ENCODE measurements at places on chromosomes 3 and 15.

GRCh38 chr15:86879250-86880229 lies 799.9 kb downstream of the AGBL1 start:
- DNase-seq = no peak

DNA sequence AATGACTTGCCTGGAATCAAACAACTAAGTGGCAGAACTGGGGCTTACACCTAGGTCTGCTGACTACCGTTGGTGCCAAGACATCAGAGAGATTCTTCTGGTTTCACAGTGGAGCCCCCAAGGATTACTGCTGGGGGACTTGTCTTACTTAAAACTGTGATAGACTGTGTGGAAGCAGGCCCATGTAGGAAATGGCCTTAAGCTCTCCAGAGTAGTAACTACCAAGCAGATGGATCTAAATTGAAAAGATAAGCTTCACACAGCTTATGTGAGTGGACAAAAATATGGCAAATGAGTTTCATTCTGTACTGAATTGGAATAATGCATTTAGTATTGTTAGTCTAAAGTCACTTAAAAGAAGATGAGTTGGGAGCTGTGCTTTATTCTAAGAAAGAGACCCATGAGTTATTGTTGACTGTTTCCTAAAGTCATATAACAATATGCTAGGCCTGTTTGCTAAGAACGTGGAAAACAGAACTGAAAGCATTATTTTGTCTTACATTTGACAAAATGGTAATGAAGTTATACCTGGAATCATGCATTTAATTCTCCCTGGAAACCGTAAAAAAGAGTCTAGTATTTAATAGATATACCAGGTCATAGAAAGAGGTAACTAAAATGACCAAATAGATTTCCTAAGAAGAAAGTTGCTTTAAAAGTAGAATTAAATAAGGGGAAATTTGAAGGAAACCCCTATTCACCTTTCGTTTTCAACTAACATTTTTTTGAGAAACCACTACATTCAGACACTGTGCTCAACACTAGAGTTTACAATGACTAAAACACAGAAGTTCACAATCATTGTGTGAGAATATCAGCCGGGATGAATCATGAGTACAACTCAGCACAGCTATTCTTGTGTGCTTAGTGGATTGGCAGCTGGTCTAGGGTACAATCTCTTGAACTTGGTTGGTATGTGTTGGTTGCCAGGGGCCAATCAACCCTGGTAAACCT lies 13.0 kb upstream of the MAPK6 start:
- DNase-seq = no peak

DNA sequence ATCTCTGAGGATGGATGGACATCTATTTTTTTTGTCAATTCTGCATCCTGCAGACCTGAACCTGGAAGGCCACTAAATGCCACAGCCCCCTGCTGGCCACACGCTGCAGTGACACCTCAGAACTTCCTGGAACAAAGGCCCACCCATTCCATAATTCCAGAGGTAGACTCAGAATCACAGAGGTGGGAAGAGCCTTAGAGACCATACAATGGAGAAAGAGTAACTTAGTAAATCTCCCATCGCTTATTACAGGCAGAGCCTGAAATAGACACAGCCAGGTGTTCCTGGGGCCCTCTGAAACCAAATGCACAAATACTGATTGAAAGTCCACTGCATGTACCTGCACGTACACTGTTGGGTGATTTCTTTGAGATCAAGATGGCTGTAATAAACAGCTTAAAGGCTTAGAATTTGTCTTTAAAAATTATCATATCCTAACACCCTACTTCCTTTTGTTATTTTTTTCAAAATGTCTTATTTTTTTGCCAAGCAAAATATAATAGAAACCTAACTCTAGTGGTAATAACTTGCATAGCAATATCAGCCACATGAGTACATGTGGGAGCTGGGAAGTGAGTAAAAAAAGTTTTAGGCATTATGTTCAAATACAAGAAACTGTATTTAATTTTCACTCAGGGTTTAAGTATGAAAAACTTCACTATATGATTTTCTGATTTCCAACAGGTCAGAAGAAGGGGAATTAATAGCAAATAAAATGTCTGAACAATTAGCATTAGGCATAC lies 62.7 kb downstream of the EOMES start:
- no peak for DNase-seq

DNA sequence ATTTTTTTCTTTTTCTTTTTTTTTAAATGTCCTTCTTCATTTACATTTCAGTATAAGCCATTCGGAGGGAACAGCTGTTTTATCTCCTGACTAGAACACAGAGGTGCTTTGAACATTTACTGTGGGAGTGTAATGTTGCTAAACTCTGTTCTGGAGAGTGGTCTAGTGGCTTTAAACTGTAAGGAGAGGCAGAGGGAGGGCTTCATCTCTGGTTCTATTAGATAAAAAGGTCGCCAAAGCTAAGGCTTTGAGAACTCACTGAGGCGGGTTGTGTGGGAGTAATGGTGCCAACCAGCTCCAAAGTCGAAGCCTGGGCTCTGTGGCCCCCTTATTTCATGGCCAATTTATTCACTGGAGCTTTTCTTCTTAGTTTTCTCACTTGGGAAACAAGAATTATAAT lies 133.2 kb downstream of the ANXA2 start:
- no peak for DNase-seq

DNA sequence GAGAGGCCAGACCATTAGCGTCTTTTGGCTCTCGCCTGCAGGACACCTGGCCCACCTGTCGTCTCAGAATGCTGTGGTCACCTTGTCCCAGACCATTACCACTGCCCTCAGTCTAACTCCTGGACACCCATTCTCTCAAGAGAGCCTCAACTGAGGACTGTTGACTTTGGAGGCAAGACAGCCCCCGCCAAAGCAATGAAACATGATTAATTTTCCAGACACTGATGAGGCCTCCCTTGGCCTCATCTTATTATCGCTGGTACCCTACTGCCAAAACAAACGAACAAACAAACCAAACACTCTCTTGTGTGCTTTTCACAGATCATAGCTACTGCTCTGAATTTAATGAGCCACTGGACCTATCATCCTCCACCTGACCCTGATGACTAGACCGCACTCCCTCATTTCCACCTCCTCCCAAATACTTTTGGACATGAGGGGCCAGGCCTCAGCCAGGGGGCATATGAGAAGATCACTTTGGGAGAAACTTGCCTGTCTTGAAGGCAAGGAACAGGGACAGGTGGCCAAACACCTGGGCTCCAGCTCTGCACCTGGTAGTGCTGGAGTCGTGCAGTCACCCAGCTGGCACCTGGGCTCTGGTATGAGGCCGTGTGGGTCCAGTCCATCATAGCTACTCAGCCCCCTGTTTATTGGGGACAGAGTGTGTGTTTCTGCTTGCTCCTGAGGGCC lies 27.6 kb downstream of the ALS2CL start:
- DNase-seq = no peak

- DNase-seq = no peak
Observed at GRCh38 chr15:52559575-52559974, 9.3 kb downstream of the ARPP19 start.

DNA sequence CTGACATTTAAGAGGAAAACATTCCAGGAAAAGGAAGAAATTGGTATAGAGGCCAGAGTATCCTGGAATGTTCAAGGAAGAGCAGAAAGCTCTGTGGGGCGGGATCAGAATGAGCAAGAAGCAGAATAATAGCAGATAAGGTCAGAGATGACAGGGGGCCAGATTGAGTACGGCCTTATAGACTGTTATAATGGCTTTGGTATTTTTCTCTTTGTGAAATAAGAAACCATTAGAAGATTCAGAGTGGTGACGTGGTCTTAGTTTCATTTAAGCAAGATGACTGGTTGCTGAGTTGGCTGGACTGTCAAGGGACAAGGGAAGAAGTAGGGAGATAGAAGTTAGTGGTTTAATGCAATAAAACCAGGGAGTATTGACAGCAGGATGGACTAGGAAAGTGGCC lies 218.3 kb upstream of the SOX2 start:
- DNase-seq = no peak

- no peak for DNase-seq
Observed at GRCh38 chr3:38650248-38650951, 913 bp upstream of the SCN5A start.

DNA sequence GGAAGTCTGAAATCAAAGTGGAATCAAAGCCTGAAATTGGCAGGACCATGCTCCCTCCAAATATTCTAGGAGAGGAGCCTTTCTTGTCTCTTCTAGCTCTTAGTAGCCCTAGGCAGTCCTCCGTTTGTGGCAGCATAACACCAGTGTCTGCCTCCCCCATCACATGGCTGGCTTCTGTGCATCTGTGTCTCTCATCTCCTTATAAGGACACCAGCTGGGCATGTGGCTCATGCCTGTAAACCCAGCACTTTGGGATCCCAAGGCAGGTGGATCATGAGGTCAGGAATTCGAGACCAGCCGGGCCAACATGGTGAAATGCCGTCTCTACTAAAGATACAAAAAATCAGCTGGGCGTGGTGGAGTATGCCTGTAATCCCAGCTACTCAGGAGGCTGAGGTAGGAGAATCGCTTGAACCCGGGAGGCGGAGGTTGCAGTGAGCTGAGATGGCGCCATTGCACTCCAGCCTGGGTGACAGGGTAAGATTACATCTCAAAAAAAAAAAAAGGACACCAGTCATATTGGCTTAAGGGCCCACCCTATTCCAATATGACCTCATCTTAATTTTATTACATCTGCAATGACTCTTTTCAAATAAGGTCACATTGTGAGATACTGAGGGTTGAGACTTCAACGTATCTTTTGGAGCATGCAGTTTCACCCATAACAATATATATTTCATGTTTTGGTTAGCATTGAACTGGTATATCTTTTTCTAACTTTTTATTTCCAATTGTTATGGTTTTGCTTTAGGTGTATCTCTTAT lies 148.0 kb upstream of the TPM1 start:
- DNase-seq = no peak

GRCh38 chr3:153957421-153957820 lies 163.8 kb upstream of the ARHGEF26 start:
- DNase-seq = no peak

DNA sequence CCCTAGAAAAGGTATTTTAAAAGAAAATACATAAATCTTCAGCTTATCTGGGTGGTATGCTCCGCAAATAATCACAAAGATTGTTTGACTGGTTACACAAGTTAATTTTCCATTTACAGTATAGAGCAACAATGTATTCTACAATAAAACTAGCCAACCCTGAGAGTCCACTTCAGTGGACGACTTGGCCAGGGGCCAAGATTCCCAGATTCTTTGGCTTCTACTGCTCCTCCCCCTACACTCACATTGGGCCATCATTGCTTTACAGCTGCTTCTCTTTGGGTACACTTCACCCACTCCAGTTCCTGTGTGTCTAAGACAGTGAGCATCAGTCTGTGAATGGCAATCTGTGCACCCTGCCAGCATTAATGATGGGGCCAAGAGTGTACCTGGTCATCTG lies 17.2 kb upstream of the PRICKLE2 start:
- DNase-seq = no peak

DNA sequence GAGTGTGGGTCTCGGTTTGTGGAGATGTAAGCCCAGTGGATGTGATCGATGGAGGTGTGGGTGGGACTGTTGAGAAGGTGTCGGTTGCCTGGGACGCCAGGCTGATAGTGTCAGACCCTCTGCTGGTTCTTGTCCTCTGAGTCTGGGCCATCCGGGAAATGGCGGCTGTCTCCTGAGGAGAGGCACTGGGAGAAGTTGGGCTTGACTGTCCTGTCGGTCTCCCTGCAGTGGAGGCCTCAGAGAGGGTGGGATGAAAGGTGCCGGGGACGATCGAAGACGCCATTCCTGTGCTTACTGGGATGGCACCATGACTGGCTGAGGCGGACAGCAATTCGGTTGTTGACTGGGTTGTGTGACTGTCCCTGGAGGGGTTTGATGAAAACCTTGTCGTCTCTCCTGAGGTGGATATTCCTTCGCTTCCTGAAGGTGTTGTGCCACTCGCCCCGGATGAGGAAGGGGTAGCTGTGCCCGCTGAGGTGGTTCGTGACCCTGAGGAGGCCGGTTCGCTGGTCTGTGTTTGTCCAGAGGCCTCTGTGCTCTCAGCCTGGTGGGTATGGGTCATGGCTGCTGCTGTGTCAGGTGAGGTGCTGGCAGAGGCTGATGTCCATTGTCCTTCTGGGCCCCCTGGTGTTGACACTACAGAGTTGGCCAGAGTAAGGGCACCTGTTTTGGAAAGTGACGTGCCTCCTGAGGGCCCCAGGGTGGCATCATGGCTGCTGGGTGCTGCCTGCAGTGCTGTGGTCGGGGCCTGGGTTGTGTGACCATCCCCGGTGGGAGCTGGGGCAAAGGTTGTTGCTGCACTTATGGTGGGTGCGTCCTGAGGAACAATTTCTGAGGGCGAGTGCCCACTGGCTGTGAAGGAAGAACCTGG lies 22.8 kb downstream of the MUC4 start:
- no peak for DNase-seq

GRCh38 chr3:177426106-177426877 lies 229.0 kb upstream of the TBL1XR1 start:
- no peak for DNase-seq

DNA sequence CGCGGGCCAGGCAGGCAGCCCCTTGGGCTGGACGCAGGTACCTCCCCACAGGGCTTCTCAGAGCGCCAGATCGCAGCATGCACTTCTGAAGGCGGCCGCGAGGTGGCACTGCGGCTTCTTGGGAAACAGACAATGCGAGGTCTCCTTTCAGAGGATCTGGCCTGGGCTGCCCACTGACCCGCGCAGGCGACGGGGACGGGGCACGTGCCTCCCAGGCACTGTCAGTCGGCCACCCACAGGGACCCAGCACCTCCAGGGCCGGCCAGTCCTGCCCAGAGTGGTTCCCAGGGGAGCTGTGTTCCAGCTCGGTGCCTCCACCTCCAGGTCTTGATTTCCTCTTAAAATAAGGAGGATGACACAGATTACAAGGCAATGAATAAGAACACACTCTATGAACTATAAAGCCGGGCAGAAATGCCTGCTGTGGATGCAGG lies 24.4 kb upstream of the TXNRD3 start:
- DNase-seq = peak; percentile 40

- no peak for DNase-seq
Observed at GRCh38 chr15:96804754-96805153, 474.3 kb downstream of the NR2F2 start.

- DNase-seq = no peak
Observed at GRCh38 chr3:187906920-187907319, 161.7 kb upstream of the BCL6 start.

GRCh38 chr3:175187586-175187985 lies 328.5 kb downstream of the NAALADL2 start:
- DNase-seq = peak; percentile 78

DNA sequence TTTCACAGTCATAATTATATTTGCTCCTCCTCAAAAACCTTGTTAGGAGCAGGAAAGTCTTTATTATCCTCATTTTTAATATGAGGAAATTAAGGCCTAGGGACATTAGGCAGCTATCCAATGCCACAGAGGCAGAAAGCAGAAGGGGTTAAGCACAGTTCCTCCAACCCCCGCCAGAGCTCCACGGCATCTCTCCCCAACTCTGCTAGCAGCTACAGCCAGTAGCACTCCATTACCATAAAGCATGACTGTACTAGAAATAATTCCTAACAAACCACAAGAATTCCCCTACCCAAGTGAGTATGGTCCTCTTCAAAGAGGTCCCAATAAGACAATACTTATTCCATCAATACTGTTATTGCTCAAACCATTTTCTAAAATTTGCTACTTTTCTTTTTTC lies 9.8 kb downstream of the HEG1 start:
- no peak for DNase-seq

GRCh38 chr15:65595960-65596359 lies 15.0 kb downstream of the INTS14 start:
- no peak for DNase-seq
